ENCODE measurements at places on chromosomes 2 and 18.

DNA sequence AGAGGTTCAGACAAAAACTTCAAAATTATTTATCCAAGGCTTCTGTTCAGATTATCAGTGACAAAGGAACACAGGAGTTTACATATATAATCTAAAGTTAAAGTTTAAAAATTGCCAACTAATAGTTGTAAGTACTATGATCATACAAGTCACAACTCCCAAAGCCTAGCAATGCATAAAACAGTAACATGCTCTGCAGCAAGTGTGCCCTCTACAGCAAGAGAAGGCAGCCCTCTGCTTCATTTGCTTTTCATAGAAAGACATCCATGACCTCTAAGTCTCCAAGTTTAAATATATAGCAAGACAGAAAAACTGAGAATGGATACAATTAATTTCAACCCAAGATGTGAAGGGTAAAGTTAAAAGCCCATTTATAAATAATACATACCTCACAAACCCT lies 13.3 kb downstream of the RAB1A start:
- DNase-seq = no peak

DNA sequence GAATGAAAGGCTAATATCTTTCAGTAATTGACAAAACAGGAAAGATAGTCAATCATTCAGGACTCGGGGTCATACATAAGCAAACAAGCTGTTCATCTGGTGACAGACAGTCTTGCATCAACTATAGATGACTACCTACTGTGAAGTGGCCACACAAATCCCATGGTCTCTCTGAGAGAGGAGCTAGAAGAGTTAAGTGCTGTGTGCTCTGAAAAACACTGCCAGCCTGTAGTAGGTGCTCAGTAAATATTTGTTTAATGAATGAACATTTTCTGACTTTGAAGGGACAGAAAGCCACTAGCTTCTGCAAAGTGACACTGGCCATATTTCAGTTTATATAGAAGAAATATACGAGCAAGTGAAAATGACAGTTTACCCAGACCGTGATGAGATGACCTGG lies 184.0 kb upstream of the CHAC2 start:
- DNase-seq = no peak

DNA sequence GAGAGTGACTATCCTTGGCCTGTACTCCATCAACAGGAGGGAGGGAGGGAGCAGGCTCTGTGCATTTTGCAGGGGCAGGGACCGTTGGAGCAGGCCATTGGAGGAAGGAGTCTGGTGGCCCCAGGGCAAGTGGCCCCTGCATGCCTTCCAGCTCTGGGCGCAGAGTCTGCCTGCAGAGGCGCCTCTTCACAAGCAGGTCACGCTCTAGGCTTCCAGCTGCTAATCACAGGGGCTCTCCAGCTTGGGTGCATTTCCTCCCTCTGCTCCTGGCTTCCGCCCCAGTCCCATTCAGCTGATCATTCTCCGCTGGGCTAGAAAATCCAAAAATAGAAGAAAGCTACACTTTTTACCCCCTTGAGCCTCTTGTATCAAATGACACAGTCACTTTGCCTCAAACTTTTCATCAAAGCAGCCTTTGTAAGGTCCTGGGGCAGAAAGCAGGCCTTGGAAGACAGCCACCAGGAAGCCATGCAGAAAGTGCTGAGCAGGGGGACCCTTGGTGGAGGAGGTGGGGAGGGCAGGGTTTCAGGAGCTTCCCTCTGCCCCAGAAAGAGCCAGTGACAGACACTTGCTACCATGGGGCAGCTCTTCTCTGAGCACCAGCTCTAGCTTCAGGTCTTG lies 11.3 kb downstream of the TMEM247 start:
- no peak for DNase-seq

DNA sequence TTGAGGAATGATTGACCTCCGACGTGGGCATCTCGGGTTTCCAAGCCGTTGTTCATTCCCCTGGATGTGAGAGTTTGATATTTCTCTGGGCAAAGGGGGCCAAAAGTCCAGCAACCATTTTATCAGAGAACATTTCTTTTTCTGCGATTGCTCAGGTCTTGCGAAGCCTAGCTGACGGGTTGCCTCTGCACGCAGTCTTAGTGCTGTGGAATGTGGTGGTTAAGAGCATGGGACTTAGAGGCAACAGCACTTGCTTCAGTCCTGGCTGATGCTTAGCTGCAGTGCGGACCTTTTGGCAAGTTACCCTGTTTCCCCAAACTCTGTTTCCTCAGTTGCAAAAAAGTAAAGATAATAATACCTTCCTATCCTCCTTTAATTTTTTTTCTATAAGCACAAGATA lies 45.0 kb downstream of the FAP start:
- no peak for DNase-seq

DNA sequence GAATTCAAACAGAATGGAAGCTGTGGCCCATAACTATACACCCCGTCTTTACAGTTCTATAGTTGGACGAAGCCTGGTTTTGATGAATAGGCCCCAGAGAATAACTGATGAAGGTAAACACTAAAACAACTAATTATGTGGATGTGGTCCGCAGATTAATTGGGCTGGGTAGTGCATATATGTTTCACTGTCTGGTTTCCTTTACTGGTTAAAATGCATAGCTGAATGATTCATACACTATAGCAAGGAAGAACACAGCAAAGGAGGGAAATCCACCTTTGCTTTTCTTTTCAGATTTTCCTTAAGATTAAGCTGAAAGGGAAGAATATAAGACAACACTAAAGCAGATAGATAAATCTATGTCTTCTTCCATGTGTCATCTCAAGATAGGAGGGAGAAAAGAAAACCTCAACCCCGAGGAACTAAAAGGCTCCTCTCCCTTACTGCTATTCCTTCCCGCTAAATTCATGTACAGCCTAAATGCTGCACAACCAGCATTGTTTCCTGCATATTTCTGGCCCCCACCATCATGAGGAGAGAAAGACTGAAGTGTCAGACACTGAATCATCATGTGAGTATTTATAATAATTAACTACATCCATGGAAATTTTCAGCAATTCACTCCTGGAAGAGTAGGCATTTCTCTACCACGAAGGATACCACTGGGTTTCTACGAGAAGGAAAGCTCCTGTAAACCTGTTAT lies 297.1 kb upstream of the CCDC68 start:
- no peak for DNase-seq

- DNase-seq = no peak
Measured at GRCh38 chr2:204529795-204530463, 15.3 kb upstream of the PARD3B start.

GRCh38 chr2:206443735-206444527 lies 599 bp downstream of the ADAM23 start:
- DNase-seq = no peak

DNA sequence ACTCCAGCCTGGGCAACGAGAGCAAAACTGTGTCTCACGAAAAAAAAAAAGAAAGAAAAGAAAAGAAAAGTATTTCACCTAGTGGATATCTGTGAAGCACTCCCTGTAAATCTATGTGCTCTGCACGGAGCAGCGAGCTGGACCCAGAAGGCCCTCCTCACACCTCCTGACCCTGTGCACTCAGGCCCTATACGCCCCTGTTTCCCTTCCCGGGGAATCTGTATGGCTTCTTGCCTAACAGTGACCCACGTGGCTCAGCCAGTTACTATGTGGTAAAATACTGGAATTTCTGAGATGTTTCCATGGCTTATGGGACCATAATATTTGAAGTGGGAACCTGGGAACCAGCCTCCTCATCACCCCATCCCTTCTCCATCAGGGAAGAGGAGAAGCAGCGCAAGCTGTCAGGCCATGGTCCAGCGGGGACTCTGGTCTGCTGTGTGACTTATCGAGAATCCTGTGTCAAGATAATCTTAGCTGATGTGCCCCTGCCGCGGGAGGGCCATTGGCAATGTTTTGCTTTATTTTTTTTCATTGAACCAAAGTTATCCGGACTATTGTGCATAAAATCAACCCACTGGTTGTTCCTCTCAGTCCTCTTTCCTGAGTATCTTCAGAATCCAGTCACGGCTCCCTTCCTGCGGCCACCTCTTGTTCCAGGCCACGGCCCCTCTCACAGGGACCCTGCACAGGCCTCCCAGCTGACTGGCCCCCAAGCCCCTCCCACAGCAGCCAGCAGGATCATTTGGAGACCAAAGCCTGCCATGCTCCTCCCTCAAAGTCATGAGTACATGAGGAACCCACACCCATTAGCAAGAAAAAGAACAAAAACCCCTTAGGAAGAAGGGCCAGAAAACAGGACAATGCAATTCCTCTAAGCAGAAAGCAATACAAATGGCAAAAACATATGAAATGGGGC lies 30.6 kb downstream of the SDC1 start:
- no peak for DNase-seq

GRCh38 chr2:2868085-2868484 lies 509.5 kb downstream of the EIPR1 start:
- no peak for DNase-seq

DNA sequence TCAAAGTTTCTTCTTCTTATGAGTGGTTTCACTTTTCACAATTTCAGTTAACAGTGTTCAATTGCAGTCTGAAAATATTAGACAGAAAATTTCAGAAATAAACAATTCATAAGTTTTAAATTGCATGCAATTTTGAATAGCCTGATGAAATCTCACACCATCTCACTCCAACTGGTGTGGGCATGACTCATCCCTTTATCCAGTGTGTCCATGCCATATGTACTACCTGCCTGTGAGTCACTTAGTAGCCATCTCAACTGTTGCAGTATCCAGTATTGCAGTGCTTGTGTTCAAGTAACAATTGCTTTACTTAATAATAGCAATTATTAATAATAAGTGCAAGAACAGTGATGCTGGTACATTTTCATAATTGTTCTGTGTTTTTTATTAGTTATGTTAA lies 1202.5 kb downstream of the DSC3 start:
- no peak for DNase-seq

DNA sequence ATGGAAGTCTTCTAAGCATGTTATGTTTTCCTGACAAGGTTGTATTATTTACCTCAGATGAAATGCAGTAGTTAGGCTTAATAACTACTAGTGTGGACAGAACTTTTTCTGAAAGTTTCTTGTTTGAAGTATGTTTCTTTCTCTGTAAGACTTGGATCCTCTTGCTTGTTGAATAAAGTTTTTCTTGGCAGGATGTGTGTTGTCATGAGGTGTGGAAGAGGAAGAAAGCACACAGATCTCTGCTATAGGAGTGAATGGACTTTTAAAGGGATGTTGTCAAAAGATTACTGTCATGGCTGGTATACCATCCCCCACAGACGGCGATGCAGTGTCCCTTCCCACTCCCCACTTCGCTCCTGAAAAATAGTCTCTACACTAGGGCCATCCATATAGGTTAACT lies 2.6 kb downstream of the CAB39 start:
- no peak for DNase-seq

DNA sequence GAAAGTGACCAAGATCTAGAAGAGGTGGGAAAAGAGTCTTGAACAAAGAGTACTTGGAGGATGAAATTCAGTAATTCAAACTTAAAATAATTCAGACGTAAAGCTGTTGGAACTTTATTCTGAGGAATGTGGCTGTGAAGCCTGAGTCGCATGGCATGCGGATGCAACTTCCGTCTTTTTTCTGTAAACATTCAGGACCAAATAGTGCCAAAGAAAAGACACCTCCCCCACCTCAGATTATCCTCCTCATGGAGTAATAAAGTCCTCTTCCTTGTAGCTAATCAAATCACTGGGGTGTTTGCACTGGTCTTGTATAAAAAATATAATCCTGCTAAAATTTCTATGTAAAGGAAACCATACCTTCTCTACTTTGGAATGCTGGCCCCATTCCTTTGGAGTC lies 790.4 kb downstream of the TSN start:
- no peak for DNase-seq

DNA sequence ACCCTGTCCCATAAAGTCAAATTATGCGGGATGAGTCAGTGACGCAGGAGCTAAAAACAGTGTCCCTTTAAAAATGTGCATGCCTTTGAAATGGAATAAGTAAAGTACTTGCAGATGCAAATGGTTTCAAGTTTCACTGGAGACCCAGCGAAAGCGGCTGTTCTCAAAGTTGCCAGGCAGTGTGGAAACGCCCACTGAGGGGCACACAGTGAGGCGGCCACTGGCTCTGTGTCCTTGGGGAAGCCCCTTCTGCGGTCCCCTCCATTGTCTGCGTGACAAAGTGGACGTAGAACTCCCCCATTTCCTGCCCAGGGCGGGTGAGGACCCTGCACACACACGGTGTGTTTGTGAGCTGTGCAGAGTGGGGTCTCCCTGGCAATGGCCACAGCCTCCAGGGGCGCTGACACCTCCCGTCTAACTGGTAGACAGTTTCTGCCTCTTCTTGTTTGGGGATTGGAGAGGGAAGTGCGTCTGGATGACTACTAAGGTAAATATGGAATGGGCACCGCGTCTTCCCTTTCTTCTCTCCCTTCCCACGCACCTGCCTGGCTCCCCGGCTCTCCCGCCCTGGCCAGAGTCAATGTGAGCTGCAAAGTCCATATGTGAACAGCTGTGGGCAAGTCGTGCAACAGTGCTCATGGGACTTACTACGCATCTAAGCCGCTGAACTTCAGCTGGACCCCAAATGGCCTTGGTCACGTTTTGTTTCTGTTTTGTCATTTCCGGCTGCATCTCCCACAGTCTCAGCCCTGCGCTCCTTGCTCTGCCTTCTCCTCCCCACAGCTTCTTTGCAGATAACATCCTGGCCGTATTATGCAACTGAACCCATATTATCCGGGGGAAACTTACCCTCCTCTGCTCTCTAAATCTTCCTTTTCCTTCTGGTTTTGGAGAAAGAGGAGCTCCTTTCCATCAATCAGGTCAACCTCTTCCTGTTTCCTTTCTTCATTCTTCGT lies 33.7 kb upstream of the ZNF516 start:
- no peak for DNase-seq

- no peak for DNase-seq
Measured at GRCh38 chr2:219461047-219461514, 26.4 kb downstream of the SPEG start.

DNA sequence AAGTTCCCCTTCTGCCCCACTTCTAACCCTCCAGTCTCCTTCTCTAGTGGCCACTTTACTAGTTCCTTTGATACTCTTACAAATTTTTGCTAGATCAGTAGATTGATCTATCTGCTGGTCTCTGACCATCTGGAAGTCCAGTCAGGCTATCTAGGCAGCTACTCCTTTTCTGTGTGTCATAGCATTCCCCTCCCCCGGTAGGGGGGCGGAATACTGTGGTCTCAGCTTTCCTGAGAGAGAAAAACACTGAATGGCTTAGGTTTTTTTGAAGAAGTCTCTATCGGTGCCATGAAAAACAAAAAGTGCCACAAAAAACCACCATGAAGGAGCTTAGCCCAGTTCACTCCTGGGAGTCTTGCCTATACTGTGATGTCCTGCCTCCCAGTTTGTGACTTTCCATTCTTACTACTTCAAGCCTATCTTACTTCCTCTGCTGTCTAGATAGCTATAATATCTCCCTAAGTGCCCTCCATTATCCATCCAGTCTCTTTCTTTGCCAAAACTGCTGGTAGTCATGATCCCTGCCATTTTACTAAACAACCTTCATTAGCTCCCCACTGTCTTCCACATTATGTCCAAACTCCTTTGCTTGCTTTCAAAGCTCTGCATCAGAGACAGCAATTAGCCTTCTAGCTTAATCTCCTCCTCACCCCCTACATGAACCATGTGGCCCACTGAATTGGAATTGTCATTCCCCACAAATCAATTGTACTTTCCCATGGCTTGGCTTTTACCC lies 29.9 kb downstream of the TPGS2 start:
- no peak for DNase-seq
